ENCODE measurements at places on chromosomes 3 and 15.

GRCh38 chr15:36877796-36878683 is 222.3 kb downstream of the MEIS2 start:
- no peak for DNase-seq

- no peak for DNase-seq
Measured at GRCh38 chr3:48023377-48023776, 7.2 kb upstream of the MAP4 start.

- DNase-seq: peak; percentile 85
Measured at GRCh38 chr15:37058316-37058985, 41.9 kb downstream of the MEIS2 start.

- DNase-seq: no peak
Measured at GRCh38 chr3:193465992-193466608, 87.5 kb upstream of the ATP13A5 start.

- DNase-seq: no peak
Measured at GRCh38 chr15:88794001-88794400, 9.2 kb upstream of the ACAN start.

DNA sequence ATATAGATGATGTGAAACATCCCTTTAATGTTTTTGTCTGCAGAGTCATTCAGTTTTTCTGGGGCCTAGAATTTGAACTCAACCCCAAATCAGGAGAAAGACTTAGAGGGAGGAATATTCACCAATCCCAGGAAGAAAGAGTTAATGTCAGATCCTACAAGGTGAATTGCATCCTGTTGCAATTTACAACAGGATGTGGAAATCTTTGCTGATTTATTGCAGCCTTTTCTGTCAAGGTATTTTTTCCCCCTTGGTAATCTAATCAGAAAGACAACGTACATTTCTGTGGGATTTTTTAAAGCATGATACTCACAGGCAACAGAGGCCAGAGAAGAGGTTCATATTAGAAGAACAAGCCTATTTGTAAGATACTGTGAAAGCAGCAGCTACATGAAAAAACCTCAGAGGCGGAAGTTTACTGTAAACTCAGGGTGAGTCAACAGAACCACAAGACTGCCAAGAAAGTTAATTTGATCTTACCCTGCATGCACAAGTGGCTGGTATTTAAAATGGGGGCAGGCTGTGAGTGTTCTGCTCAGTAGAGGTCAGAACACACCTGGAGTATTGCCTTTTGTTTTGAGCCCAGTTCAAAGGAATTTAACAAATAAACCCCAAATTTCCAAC is 531.9 kb downstream of the AGBL1 start:
- peak; percentile 72 for DNase-seq

GRCh38 chr15:84817466-84818081 is 418 bp downstream of the ALPK3 start:
- peak; percentile 39 for DNase-seq

- DNase-seq: peak; percentile 22
Measured at GRCh38 chr3:108175352-108175751, 46.9 kb downstream of the IFT57 start.

- DNase-seq: no peak
Measured at GRCh38 chr3:33665294-33665693, 52.8 kb downstream of the CLASP2 start.

GRCh38 chr15:59360305-59360704 is 12.4 kb downstream of the MYO1E start:
- DNase-seq: no peak

DNA sequence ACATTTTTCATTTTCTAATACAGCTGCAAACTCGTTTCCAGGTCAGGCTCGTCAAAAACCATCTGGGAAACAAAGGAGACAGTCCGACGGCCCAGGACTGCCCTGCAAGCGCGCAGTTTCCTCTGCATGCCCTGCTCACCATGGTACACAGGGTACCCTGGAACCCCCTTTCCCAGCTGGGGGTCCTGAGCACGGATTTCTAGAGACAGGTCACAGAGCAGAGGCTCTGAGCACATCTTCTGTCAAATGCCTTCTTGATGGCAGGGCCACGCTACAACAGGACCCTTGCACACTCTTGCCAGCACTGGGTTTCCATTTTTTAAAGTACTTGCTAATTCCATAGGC is 8.1 kb downstream of the ZXDC start:
- no peak for DNase-seq

- no peak for DNase-seq
Measured at GRCh38 chr3:94611596-94611995, 548.7 kb downstream of the NSUN3 start.

DNA sequence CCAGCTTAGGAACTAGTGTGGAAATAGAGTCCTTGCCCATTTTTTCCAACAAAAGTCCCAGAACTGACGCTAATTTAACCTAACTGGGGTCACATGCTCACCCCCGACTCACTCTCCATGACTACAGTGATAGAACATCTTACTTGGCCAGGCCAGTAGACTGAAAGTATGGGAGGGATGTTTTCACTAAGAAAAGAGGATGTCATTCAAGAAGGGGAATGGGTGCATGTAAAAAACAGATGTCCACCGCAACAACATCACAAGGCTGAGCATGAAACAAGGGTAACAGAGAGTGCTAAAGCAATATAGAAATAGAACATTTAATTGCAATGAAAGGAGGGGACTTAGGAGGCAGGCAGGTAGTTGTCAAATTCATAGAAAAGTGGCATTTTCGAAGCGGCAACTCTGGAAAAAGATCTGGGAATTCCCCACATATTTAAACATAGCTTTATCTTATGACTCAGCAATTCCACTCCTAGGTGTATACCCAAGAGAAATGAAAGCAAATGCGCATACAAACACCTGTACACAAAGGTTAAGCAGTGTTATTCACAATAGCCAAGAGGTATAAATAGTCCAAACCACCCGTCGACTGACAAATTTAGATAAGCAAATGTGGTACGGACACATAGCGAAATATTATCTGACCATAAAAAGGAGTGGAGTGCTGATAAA is 41.1 kb upstream of the UBE2E2 start:
- DNase-seq: no peak

- DNase-seq: no peak
Measured at GRCh38 chr3:154013736-154014135, 107.5 kb upstream of the ARHGEF26 start.

GRCh38 chr3:193620057-193620456 is 27.0 kb downstream of the OPA1 start:
- DNase-seq: no peak

- DNase-seq: no peak
Measured at GRCh38 chr15:90990446-90990845, 3.9 kb downstream of the PRC1 start.

DNA sequence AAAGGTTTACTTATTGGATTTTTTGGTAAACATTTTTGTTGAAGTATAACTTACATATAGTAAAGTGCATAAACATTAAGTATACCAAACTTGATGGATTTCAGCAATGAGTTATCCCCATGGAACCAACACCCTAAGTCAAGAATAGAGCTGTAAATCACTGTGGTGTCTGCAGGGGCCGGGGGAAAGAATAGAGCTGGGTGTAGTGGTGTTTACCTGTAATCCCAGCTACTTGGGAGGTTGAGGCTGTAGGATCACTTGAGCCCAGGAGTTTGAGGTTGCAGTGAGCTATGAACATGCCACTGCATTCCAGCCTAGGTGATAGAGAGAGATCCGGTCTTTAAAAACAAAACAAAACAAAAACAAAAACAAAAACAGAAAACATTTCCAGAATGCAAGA is 13.3 kb upstream of the FEM1B start:
- no peak for DNase-seq

DNA sequence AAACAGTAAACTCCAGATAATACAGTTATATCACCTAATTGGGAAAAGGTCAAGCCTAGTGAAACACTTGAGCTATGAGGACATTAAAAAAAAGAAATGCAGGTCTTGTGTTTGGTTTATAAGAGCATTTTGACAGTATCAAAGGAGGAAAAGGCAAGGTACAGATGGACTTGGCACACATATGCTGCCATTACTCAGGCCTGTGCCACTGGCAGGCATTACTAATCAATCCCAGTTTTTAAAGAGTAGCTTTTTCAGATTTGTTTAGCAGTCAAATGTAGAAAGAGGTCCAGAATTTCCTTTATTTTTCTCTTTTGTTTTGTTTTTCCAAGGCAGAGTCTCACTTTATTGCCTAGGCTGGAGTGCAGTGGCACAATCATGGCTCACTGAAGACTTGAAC is 38.9 kb downstream of the MDFIC2 start:
- peak; percentile 0 for DNase-seq

DNA sequence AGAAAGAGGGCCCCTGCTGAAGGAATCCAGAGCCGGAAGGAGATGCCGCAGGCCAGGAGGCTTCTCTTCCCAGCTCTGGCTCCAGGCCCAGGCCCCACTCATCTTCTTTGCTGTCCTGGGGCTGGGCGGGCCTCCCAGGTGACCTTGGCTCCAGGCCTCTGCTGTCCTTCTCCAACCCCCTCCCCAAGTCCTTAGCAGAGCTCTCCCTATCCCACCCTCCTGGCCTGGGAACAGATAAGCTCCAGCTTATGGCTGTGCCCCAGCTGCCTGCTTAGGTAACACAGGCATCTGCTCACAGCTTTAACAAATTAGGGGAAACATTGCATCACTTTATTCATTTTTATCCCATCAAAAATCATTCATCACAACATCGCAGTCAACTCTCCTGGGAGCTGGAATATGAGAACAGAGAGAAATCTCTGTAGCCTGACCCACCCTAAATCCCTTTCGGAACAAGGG is 86.9 kb downstream of the SEMA5B start:
- DNase-seq: peak; percentile 56

Data from amniotic epithelial cell (primary cell).